ENCODE measurements at places on chromosomes 4 and X.
A peak's percentile ranks its signal among the peaks of the same experiment; 100 is the strongest.

DNA sequence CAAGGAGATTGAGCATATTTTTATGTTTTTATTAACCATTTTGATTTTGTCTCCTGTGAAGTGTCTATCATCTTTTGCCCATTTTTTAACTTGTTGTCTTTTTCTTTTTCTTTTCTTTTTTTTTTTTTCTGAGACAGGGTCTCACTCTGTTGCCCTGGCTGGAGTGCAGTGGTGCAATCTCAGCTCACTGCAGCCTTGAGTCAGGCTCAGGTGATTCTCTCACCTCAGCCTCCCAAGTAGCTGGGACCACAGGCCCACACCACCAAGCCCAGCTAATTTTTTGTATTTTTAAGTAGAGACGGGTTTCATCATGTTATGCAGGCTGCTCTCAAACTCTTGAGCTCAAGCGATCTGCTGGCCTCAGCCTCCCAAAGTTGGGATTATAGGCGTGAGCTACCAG lies 4.6 kb upstream of the ADD1 start:
- DNase-seq = no peak

- no peak for DNase-seq
These were observed 119.0 kb downstream of the RTL3 start for GRCh38 chrX:78540171-78540570.

DNA sequence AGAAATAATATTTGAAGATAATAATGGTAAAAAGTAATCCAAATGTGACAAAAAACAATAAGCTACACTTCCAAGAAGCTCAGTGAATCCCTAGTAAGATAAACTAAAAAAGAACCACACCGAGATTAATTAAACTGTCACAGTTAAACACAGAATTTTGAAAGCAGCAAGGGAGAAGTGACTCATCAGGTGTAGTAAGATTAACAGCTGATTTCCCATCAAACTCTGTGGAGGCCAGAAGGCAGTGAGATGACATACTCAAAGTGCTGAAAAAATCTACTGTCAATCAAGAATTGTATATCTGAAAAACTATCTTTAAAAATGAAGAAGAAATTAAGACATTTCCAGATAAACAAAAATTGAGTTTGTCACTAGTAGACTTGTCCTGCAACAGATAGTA lies 35.3 kb downstream of the STK32B start:
- no peak for DNase-seq

- DNase-seq = peak; percentile 95
These were observed 52.8 kb downstream of the RBM47 start for GRCh38 chr4:40576651-40577480.

DNA sequence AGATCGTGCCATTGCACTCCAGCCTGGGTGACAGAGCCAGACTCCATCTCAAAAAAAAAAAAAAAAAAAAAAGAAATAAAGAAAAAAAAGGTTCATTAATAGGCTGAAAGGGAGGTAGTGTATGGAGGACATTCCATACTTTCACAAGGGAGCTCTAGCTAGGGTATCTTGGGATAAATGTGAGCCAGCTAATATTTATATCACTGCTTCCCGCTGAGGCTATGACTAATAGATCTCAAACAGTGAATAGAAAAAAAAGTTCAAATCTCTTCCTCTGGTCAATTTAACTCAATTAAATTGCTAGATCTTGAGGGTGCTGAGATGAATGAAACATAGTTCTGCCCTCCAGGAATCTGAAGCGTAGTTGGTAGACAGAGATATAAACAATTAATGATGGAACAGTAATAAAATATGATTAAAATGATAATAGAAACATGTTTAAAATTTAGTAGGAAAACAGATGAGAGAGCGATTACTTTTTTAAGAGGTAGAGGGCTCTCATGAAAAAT lies 55.7 kb upstream of the SHISA3 start:
- no peak for DNase-seq

DNA sequence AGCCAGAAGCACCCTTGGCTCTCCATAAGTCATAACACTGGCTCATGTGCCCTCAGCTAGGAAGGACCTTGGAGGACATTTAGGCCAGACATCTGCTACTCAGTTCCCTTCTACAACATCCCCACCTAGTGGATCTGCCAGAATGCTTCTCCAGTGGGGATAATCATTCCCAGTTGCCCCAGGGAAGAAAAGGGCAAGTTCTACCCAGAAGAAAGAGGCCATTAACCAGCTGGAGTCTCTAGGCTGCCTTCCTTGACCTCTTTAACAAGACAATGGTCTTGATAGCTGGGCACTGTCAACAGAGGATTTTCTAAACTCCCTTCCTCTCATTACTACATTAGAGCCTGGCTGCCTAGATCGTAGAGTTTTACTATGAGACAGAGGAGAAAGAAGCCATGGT lies 42.0 kb downstream of the LGI2 start:
- no peak for DNase-seq

- DNase-seq = no peak
These were observed 111.7 kb downstream of the CDKL5 start for GRCh38 chrX:18537068-18537467.
